ENCODE measurements at places on chromosomes 7 and 10.

- no peak for DNase-seq
Measured at GRCh38 chr7:16616542-16616941, 29.0 kb downstream of the ANKMY2 start.

GRCh38 chr10:2992401-2993198 lies 74.7 kb upstream of the PFKP start:
- DNase-seq: no peak

- DNase-seq: no peak
Measured at GRCh38 chr10:113103131-113103840, 153.2 kb downstream of the TCF7L2 start.

- no peak for DNase-seq
Measured at GRCh38 chr7:79615466-79615865, 162.0 kb upstream of the MAGI2 start.

GRCh38 chr7:66832531-66833351 lies 88.3 kb upstream of the TMEM248 start:
- no peak for DNase-seq

DNA sequence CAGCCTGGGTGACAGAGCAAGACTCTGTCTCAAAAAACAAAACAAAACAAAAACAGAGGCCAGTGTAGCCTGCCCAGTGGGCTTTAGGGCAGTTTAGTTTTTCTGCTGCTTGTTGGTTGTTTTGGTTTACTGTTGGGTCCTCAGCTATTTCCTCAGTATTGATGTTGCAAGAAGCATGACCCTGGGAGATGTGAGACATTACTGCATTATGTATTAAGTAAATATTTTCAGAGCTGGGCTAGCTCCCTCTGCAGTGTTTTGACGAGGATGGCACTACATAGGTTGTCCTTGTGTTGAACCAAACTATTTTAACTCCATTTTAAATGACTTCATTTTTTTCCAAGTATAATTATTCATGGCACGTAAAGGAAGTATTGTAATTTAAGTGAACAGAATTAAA lies 4.8 kb downstream of the AKAP9 start:
- DNase-seq: no peak

GRCh38 chr10:46033602-46034011 lies 3.2 kb upstream of the NCOA4 start:
- DNase-seq: no peak

DNA sequence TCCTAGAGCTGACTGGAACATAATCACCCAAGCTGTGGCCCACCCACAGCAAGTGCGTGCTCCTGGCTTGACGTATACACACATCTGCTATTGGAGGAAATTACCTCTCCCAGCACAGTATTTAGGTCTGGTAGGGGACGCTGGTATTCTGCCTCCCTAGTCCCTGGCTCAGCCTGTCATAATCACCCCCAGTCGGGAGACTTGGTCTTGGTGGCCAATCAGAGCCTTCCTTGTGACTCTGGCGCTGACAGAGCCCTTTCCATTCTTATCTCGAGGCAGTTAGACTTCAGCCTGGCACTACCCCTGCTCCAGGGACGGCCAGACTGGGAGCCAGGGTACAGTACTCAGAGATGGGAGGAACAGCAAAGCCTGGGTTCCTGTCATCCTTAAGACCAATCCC lies 14.3 kb upstream of the PRKAG2 start:
- DNase-seq: no peak

GRCh38 chr7:106737202-106737562 lies 76.2 kb upstream of the CCDC71L start:
- DNase-seq: no peak

DNA sequence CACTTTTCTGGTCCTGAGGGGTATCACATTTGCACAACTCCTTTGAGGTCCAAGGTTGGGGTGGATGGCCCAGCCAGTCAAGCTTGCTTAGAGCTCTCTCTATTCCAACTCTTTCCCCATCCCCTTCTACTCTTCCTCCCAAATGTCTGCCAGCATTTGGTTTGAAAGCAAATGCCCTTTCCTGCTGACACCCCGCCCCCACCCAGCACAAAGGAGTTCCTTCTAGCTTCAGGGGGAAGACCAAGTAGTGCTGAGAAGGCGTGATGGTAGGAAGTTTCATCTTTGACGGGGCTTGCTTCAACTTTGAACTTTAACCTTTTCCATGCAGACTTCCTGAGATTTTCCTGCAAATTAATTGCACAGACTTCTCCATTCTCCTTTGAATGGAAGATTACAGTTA lies 137.5 kb upstream of the TCF7L2 start:
- DNase-seq: no peak

DNA sequence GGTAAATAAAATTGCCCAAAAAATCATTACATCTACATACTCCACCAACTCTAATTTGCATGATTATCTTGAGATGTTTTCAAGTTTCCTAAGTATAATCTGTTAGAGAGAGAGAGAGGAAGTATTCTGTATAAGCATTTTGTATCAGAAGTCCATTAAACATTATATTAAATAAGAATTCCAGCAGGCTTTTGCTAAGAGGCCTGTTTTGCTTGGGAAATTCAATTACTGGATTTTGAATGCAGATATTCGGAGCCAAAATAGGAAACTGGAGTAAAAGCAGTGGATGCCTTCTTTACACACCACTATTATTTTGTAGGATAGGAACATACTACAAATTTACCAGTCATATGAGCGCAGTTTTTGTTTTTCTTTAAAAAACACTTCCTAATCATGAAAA lies 727.8 kb downstream of the CNTNAP2 start:
- no peak for DNase-seq

DNA sequence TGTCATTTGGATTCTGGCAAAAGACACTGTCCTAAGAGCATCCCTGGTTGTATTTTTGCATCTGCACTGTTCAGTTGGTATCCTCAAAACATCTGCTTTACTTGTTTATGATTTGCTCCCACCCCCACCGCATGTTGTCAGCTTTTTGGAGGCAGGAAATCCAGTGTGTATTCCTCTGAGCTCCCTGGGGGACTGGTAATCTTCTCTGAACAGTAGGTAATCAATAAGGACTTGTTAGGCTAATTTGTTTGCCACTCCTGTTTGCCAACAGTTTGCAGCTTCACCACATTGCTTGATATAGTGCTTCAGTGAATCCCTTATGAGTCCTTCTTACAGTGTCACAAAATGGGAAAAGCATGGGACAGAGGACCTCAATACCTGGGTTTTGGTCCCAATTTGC lies 49.1 kb downstream of the FEZF1 start:
- no peak for DNase-seq

GRCh38 chr7:146864644-146865043 lies 748.0 kb downstream of the CNTNAP2 start:
- DNase-seq: no peak

GRCh38 chr10:22690614-22691431 lies 23.6 kb downstream of the PIP4K2A start:
- no peak for DNase-seq

DNA sequence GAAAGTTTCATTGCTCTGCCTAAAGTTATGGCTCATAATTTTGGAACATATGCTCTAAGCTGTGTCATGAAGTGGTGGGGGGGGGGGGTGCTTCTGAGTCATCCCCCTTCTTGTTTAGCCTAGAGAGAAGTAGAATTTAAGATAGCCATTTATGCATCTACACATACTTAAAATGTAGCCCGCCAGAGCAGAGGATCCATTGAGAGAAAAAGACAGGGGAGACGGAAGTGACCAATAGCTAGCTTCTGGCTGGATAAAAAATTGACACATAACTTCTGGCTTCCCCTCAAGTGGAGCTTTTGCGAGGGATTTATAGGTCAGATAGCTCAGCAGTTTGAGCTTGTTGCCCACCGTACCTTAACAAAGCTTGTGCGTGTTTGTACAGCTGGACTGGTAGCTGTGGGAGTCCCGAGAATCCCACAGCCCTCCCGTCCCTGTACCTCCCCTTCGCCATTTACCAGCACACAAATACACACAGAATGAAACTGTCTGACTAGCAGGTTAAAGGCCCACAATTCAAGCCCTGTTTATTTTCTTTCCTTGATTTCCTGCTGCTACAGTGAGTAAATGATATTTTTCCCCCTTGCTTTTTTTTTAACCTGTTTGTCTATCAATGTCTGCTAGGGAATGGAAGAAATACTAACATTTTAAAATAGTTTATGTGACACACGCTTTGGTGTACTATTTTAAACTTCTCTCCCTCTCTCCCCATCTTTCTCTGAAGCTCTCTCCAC lies 232.6 kb upstream of the FERD3L start:
- no peak for DNase-seq

GRCh38 chr7:149355390-149356048 lies 93.5 kb downstream of the ZNF783 start:
- DNase-seq: no peak

GRCh38 chr7:123876557-123877256 lies 31.7 kb downstream of the HYAL4 start:
- no peak for DNase-seq

DNA sequence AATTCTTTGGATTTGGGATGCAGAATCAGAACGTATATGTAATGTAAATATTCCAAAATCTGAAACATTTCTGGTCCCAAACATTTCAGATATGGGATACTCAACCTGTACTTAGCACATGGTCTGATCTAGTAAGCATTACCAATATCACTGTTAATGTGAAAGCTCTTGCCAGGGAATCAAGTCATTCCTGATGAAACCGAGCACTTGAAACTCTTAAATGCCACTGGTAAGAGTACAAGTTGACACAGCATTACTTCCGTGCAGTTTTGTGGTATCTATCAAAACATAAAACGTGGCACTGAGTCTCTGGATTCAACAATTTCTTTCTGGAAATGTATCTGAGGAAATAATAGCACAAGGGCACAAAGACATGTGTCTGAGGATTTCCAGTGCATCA lies 155.7 kb downstream of the RTKN2 start:
- no peak for DNase-seq

- DNase-seq: no peak
Measured at GRCh38 chr10:123513870-123514269, 152.3 kb upstream of the GPR26 start.

DNA sequence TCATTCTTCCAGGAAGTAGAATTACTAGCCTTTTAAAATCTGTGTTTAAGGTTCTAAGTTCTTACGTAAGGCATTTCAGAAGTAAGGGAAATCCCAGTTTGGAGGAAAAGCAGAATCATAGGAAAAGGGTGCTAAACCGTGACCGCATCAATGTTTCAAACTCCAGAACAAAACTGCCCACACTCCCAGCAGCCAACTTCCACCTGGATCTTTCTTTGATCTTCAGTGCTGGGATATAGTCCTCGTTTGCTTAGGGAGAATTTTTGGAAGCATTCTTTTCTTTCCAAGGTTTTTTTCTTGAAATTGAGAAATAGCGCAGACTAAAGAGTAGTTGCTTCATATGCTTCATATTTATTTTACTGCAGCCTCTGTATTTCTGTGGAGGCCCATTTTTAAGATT lies 8.9 kb downstream of the PROSER2 start:
- DNase-seq: no peak

GRCh38 chr7:47328392-47329319 lies 253.3 kb downstream of the TNS3 start:
- DNase-seq: no peak

DNA sequence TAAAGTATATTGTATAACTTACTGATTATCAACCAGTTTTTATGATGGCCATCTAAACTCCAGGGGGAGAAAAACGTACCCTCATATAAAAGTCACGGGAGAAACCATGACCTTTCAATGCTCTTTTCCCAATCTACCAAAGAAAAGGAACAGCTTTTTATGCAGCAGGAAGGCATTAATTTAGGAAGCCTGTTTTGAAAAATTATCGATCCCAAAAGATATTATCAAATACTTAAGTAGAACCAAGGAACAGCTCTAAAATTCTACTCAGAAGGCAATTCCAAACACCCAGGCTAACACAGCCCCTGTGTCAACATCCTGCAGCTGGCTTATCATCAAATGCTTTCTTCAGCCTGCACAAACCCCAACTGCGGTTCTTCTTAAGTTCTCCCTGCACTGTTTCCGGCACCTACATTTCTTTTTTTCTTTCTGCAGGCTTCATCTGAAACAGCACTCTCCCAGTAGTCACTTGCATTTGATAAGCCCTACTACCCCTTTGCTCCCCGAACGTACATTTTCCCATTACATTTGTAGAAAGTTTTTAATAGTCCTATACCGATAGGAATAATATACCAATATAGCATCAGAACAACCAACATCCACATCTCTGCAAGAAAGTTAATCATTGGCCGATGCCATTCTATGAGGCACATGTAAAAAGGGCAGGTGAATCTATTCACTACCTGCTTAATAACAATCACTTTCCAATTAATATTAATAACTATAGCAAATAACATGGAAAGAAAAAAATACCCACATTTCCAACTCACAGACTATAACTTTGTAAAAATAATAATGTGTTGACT lies 47.9 kb downstream of the PIP4K2A start:
- no peak for DNase-seq

DNA sequence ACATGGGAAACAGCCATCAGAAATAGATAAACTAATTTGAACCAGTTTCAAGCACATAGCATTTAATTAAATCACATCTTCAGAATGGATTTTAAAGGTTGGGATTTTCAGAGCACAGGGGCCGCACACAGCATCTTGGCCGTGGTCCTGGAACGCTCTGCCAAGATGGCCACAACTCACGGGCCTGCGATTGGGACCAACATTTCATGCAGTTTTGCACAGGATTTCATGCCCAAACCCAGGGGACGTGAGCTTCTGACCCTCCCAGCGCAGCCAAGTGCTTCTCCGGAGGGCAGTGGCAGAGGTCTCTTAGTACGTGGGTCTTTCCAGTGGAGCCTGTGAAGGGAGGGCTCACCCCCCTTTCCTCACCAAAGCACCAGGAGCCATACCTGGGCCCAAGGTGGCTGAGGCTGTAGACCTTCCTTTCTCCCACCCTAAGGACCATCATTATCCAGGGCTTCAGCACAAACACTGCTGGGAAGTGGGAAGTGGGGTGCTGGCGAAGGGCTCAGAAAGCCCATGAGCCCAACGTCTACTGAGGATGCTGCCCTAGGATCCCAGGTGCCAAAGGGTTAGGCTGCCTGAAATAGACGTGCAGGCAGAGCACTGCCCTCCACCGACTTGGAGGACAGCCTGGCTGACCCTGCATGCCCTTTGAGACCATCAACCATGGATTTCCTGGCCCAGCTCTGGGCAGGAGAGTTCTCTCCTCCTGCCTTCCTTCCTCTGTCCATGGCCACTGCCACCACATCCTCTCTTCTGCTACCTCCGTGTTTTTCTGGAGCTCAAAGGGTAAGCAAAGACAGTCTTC lies 611.2 kb upstream of the MGMT start:
- no peak for DNase-seq

- no peak for DNase-seq
Measured at GRCh38 chr7:99325001-99325493, 651 bp upstream of the ARPC1A start.

GRCh38 chr10:127534074-127534473 lies 15.0 kb upstream of the NPS start:
- DNase-seq: no peak

- DNase-seq: no peak
Measured at GRCh38 chr10:125659071-125659470, 23.9 kb downstream of the TEX36 start.

DNA sequence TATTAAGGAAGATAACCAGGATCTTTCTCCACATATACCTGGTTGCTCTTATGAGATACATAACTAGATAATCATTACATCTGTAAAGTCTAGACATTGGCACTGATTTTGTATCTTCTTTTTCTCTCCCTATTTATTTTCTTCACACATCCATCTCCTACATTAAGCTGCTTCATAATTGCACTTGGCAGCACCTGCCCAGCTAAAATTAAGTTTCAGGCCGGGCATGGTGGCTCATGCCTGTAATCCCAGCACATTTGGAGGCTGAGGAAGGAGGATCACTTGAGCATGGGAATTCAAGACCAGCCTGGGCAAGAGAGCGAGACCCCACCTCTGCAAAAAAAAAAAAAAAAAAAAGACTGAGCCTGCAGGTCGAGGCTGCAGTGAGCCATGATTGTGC lies 22.3 kb upstream of the AKR1B1 start:
- DNase-seq: no peak

Measured in stimulated activated CD4-positive, alpha-beta T cell treated with anti-CD3 and anti-CD28 coated beads, Interleukin-1b, Interleukin-23, amount 100 ng/mL, for 4 hours (primary cell).